Small intestine (tissue), 16 donors: ENCODE measurements at places on chromosomes 2 and 18.

GRCh38 chr18:3679241-3679640 lies 229.3 kb downstream of the TGIF1 start:
- DNase-seq, result no peak
- no peaks in the 10 kb centered on the region for H3K36me3 ChIP-seq
- no peak overlapping the region for H3K27ac ChIP-seq
- no peaks in the 10 kb centered on the region for H3K4me1 ChIP-seq
- no peaks in the 10 kb centered on the region for H3K27me3 ChIP-seq

- H3K4me3 ChIP-seq, result no peak overlapping the region
- H3K4me1 ChIP-seq, result no peaks in the 10 kb centered on the region
- no peaks in the 10 kb centered on the region for H3K36me3 ChIP-seq
- DNase-seq, result no peak
Observed at GRCh38 chr2:229081411-229081810, 189.7 kb downstream of the PID1 start.

DNA sequence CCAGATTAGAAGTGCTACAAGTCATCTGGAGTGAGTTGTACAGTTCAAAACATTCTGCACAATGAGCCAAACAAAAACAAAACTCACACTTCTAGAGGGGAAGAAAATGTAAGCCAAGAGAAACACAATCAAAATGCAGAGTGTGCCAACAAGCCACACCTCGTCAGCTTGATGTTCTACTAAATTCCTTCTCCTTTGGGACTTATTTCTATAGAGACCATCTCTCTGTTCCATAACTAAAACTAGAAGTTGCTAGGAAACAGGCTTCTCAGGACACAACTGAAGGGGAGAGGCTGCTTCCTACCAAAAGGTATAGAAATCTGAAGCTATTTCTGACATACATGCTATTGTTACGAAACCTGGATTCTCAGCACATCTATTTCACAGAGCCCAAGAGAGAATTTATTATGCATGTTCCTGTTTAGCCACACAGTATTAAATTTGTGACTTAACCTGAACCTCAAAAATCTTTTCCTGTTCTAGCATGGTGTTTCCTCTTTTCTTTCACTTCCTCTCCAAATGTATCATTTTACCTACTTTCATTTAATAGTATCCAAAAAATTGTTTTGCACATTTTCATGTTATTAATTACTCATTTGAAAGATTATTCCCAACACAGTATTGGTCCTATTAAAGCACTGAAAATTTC lies 211.4 kb upstream of the CCDC150 start:
- no peaks in the 10 kb centered on the region for H3K36me3 ChIP-seq
- no peak overlapping the region for H3K27ac ChIP-seq
- no peak for DNase-seq
- no peak overlapping the region for H3K4me3 ChIP-seq

GRCh38 chr2:86557836-86558235 lies 5.4 kb downstream of the CHMP3 start:
- no peak for DNase-seq
- H3K27me3 ChIP-seq, result no peaks in the 10 kb centered on the region
- H3K4me3 ChIP-seq, result peak overlapping the region; percentile 17
- H3K27ac ChIP-seq, result no peak overlapping the region

DNA sequence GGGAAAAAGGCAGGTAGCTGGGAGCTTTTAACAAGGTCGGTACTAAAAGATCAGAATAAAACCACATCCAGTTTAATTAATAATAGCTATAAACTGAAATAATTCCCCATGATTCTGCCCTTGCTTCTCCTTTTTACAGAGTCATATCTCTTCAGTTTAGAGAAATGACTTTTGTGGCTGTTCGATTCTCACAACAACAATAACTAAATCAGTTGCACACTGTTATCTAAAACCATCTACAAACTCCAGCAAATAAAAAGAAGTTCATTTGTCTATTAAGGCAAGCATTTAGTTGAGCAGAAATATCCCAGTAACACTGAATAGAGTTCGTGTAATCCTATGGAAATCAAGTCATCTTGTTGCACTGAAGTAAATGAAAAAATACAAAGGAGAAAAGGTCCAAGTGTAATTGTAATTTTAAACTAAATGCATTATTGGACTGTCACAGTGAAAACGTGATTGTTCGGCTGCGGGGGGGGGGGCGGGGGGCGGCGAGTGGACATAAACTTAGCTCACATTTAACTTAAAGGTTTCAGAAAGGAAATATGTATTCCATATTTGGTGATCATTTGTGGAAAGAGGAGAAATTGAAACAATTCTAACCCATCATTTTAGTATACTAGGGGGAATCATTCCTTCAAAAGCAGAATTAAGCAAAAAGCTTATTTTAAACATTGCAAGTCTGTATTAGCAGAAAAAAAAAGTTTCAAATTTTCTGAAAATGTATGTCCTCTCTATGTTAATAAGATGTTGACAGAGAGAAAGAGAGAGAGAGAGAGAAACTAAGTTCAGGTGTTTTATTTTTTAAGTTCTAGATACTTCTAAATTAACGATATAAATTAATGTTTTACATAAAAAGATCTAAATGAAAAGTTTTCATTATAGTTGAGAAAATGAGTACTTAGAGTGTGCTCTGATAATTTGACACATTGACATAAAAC lies 144.5 kb downstream of the MEIS1 start:
- DNase-seq, result no peak
- H3K27me3 ChIP-seq, result peaks cover 52% of the 10 kb centered on the region
- no peak overlapping the region for H3K4me3 ChIP-seq
- no peak overlapping the region for H3K27ac ChIP-seq
- H3K36me3 ChIP-seq, result no peaks in the 10 kb centered on the region
- H3K4me1 ChIP-seq, result peaks cover 5% of the 10 kb centered on the region

GRCh38 chr2:17649026-17649425 lies 104.6 kb downstream of the SMC6 start:
- H3K4me1 ChIP-seq, result no peaks in the 10 kb centered on the region
- no peak overlapping the region for H3K4me3 ChIP-seq
- no peak for DNase-seq

GRCh38 chr2:12236136-12236844 lies 480.4 kb upstream of the TRIB2 start:
- no peaks in the 10 kb centered on the region for H3K36me3 ChIP-seq
- no peaks in the 10 kb centered on the region for H3K27me3 ChIP-seq
- H3K27ac ChIP-seq, result no peak overlapping the region
- H3K4me1 ChIP-seq, result no peaks in the 10 kb centered on the region

DNA sequence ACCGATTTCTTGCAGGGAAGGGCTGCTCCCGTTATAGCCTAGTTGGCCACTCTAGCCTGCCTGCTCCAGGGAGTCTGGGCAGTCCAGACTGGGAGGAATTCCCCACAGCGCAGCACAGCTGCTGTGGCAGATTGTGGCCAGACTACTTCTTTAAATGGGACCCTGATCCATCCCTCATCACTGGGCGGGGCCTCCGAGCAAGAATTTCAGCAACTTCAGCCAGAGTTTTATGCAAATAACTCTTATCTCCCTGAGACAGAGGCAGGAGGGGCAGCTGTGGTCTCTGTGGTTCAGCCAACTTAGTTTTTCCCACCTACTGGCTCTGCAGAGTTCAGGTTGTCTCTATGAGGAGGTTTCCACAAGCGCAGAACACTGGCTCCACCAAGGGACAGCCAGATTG lies 1583.2 kb downstream of the SUCLG1 start:
- H3K27ac ChIP-seq, result no peak overlapping the region
- H3K4me3 ChIP-seq, result no peak overlapping the region
- H3K36me3 ChIP-seq, result no peaks in the 10 kb centered on the region
- DNase-seq, result no peak
